Heart left ventricle (tissue), 16 donors: ENCODE measurements at places on chromosomes 5 and 9. TPM values are rescaled to one million over a fixed set of nuclear protein-coding genes. Genes with fewer than 3 reads are reported as not detected.

The PRRT1B gene
- total RNA-seq = not detected

The PRR16 gene
- 6.8 TPM for total RNA-seq

The PCDHGB7 gene
- 12.1 TPM for total RNA-seq

The C8G gene
- 1.2 TPM for total RNA-seq

- DNase-seq = no peak
- peak overlapping the region; percentile 95 for H3K27ac ChIP-seq
- no peaks in the 10 kb centered on the region for H3K36me3 ChIP-seq
- no peak overlapping the region for H3K4me3 ChIP-seq
- H3K27me3 ChIP-seq = no peaks in the 10 kb centered on the region
These were observed 55.9 kb upstream of the NEURL1B start for GRCh38 chr5:172585114-172585513.

DNA sequence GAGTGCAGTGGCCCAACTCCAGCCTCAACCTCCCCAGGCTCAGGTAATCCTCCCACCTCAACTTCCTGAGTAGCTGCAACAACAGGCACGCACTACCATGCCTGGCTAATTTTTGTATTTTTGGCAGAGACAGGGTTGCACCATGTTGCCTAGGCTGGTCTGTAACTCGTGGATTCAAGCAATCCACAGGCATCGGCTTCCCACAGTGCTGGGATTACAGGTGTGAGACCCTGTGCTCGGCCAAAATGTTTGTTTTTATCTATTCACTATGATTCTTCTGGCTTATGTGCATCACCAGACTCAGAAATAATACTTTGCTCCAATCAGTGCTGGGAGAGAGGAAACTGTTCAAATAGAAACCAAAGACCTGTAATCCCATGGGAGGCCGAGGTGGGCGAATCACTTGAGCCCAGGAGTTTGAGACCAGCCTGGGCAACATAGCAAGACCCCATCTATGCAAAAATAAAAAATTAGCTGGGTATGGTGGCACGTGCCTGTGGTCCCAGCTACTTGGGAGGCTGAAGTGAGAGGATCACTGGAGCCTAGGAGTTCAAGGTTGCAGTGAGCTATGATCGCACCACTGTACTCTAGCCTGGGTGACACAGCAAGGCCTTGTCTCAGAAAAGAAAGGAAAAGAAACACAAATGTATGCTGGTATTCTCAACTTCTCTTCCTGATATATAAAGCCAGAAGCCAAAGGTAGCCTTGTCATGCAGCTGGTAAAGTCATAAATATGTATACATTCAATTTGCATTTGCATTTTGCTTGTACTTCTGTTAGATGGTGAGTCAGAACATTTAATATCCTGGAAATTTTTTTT lies 4.5 kb downstream of the PIP5K1B start:
- peaks cover 7% of the 10 kb centered on the region for H3K27me3 ChIP-seq
- no peaks in the 10 kb centered on the region for H3K36me3 ChIP-seq
- DNase-seq = no peak
- peaks cover 36% of the 10 kb centered on the region for H3K4me1 ChIP-seq

GRCh38 chr5:114361724-114362196 lies at the start of gene KCNN2:
KCNN2 (plus strand) TSS chr5:114362070; CDS start chr5:114362140, 70 bp downstream.
- peak within 1 kb of the TSS; percentile 89 for H3K4me3 ChIP-seq
- DNase-seq = peak; percentile 90
- peaks cover 16% of the 10 kb centered on the region for H3K4me1 ChIP-seq
- H3K27ac ChIP-seq = peak within 1 kb of the TSS; percentile 71

DNA sequence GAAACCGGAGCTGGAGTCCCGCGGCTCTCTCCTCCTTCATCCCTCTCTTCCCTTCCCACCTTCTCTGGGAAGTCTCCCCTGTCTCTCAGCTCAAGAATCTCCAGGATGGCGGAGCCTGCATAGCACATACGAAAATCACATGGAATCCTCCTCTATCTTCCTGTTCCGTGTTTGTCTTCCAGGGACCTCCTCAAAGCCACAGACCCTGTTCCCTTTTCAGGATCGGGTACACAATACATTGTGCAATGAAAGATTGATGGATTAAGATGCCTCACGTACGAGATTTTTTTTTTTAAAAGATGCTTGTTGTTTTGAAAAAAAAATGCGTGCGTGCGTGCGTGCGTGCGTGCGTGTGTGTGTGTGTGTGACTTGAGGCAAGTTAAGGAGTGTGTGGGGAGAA lies 46.6 kb upstream of the OLFM1 start:
- H3K4me1 ChIP-seq = no peaks in the 10 kb centered on the region
- DNase-seq = no peak
- H3K4me3 ChIP-seq = no peak overlapping the region
- no peak overlapping the region for H3K27ac ChIP-seq

- no peak overlapping the region for H3K27ac ChIP-seq
- no peak overlapping the region for H3K4me3 ChIP-seq
- H3K27me3 ChIP-seq = no peaks in the 10 kb centered on the region
- no peaks in the 10 kb centered on the region for H3K36me3 ChIP-seq
- no peak for DNase-seq
- no peaks in the 10 kb centered on the region for H3K4me1 ChIP-seq
These were observed 83.8 kb downstream of the DAPK1 start for GRCh38 chr9:87581513-87581912.

- H3K4me1 ChIP-seq = no peaks in the 10 kb centered on the region
- DNase-seq = no peak
- H3K27ac ChIP-seq = no peak overlapping the region
- H3K36me3 ChIP-seq = no peaks in the 10 kb centered on the region
- H3K27me3 ChIP-seq = no peaks in the 10 kb centered on the region
- H3K4me3 ChIP-seq = no peak overlapping the region
These were observed 119.1 kb downstream of the C9orf50 start for GRCh38 chr9:129501771-129502319.

DNA sequence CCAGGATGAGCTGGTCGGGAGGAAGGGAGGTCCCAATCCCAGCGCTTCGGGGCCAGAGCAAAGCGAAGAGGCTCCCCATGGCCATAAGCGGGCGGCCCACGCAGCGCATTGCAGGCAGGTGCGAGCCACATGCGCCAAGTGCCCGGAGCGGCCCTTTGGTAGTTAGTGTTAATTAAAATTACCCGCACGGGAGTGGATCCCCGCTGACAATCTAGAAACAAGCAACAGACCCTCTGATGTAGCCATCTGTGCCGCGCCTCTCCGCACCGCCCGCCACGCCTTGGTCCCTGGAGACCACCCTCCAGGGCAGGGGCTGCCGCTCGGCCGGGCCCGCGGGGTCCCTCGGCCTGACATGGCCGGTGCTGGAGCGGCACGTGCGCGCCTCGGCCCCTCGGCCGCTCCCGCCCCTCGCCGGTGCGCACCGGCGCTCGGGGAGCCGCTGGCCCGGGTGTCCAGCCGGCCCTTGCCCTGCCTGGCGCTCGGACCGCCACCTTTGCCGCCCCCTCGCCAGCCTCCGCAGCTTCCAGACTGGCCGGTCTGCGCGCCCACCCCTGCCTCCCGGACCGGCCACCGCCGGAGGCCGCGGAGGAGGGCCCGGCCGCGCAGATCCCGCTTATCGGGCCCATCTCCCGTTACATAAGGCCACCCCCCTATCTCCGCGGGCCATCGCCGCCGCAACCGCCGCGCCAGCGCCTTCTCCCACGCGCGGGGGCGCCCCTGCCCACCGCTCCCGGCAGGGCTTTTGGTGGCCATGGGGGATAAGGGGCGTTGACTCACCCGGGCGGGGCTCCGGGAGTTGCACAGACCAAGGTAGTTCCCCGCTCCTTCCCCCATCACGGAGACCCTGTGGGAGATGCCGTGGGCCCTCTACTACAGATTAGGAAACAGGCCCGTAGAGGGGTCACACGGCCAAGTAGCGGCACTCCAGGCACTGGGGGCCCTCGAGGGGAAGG lies 1.9 kb upstream of the IL13 start:
- H3K4me1 ChIP-seq = peaks cover 12% of the 10 kb centered on the region
- no peaks in the 10 kb centered on the region for H3K36me3 ChIP-seq
- no peak overlapping the region for H3K27ac ChIP-seq

- no peaks in the 10 kb centered on the region for H3K36me3 ChIP-seq
- H3K4me1 ChIP-seq = no peaks in the 10 kb centered on the region
- no peak overlapping the region for H3K4me3 ChIP-seq
- no peak overlapping the region for H3K27ac ChIP-seq
- DNase-seq = no peak
These were observed 41.6 kb upstream of the MROH2B start for GRCh38 chr5:41112486-41113455.

DNA sequence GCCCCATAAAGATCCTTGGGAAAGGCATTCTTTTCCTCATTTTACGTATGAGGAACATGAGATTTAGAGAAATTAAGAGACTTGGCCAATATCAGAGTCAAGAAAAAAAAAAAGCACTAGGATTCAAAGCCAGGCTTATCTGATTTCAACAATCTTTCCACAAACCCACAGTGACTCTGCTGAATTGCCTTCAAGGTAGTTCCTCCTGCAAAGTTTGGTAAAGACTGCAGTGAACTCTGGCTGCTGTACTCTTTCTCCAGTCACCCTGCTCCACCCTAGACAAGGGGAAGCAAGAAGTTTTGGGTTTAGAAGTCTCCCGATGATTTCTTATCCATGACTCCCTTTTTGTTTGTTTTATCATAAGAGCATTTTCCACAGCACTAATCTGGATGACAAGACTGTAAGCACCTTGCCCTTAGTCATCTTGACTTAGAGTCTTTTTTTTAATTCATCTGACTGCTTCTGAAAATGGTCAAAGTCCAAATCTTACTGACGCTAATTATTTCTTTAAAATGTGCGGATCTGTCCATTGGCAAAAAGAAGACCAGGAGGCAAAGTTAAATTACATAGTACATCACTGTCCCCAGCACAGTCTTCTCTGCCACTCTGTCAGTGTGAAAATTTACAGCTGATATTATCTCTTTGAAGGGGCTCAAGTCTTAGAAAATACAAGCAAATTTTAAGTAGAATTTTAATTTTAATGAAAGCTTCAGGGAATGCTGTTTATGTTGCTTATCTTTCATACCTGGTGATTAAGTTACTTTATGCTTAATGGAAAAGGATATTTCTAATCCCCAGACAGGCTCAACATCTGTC lies 180.1 kb downstream of the TTLL11 start:
- H3K27me3 ChIP-seq = no peaks in the 10 kb centered on the region
- H3K4me3 ChIP-seq = no peak overlapping the region
- H3K36me3 ChIP-seq = no peaks in the 10 kb centered on the region
- no peak for DNase-seq

DNA sequence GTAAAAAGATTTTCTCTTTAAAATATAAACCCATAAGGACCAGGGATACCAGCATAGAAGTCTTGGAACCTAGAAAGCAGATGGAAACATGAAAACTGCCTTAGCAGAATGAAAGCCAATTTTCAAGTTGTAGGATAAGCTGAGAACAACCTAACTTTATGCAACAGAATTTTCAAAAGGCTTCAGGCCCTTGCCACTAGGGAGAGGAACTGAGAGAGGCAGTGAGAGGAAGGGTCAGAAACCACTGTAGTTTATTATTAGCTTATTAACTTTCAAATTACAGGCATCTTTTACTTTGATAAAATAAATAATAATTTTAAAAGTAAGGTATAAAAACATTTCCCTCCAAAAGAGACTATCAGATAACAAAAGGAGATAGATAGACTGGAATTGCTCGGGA lies 33.4 kb downstream of the FAM81B start:
- H3K36me3 ChIP-seq = no peaks in the 10 kb centered on the region
- H3K27me3 ChIP-seq = no peaks in the 10 kb centered on the region

- no peak overlapping the region for H3K27ac ChIP-seq
- H3K4me3 ChIP-seq = no peak overlapping the region
- H3K4me1 ChIP-seq = peaks cover 10% of the 10 kb centered on the region
- no peaks in the 10 kb centered on the region for H3K36me3 ChIP-seq
- DNase-seq = no peak
These were observed 579.7 kb upstream of the ZNF608 start for GRCh38 chr5:125326150-125326510.

- H3K27ac ChIP-seq = peak overlapping the region; percentile 92
- H3K36me3 ChIP-seq = peaks cover 12% of the 10 kb centered on the region
These were observed 96.8 kb downstream of the ZNF608 start for GRCh38 chr5:124649491-124650146.

DNA sequence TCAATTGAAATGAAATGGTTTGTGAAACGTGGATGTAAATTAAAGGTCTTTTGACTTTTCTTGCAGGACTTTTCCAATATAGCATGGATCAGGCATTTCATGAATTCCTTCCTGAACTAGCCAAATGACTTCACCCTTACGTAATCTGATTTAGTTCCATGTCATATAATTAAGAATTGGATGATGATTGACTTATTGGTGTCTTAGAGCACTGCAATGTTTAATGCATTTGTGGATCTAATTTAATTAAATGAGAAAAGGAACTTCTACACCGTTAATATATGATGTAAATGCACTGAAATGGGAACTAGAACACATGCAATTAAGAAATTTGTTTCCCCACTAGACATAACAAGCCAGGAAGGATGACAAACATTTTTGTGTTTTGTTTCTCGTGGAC lies 228.8 kb downstream of the FBXL7 start:
- no peak overlapping the region for H3K4me3 ChIP-seq
- H3K4me1 ChIP-seq = peaks cover 4% of the 10 kb centered on the region
- H3K27me3 ChIP-seq = no peaks in the 10 kb centered on the region
- DNase-seq = no peak

- no peak overlapping the region for H3K27ac ChIP-seq
- no peak for DNase-seq
- H3K36me3 ChIP-seq = no peaks in the 10 kb centered on the region
- H3K4me1 ChIP-seq = no peaks in the 10 kb centered on the region
- H3K27me3 ChIP-seq = no peaks in the 10 kb centered on the region
These were observed 54.0 kb upstream of the NTRK2 start for GRCh38 chr9:84615544-84615943.

DNA sequence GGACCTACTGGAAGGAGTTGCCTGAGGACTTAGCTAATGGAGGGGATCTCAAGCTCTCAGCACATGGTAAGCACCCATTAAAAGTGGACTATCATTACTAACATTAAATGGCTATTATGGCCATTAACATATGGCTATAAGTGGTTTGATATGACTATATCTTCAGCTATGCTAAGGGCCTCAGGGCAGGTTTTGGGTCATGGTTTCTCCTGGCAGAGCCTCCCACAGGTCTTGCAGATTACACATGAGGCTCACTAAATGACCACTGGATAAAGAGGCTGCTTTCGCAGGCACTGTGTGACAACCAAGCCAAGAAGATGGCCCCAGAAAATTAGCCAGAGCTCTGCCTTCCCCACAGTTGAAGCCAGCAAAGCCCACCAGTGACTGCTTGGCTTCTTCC lies 15.4 kb downstream of the CCNJL start:
- DNase-seq = no peak
- no peaks in the 10 kb centered on the region for H3K36me3 ChIP-seq
- no peak overlapping the region for H3K4me3 ChIP-seq
- H3K4me1 ChIP-seq = peaks cover 23% of the 10 kb centered on the region

DNA sequence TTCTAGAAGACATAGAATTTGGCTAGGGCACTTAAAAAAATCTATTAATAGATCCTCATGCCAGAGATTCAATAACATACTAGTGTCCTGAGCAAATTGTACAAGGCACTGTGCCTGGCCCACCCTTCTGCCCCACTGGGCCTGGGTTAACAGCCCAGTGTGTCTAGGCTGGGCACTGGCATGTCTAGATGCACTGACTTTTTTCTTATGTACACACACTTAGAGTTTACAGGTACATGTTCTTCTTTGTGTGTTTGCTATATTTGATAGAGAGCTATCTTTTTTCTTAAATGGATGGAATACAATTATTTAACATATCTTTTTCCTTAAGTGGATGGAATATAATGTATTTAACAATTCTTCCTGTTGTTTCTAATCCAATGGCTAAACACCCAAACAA lies 241.5 kb downstream of the AUH start:
- H3K27ac ChIP-seq = peak overlapping the region; percentile 21
- no peak overlapping the region for H3K4me3 ChIP-seq
- H3K4me1 ChIP-seq = peaks cover 6% of the 10 kb centered on the region
